ENCODE measurements at places on chromosomes 4 and X.

DNA sequence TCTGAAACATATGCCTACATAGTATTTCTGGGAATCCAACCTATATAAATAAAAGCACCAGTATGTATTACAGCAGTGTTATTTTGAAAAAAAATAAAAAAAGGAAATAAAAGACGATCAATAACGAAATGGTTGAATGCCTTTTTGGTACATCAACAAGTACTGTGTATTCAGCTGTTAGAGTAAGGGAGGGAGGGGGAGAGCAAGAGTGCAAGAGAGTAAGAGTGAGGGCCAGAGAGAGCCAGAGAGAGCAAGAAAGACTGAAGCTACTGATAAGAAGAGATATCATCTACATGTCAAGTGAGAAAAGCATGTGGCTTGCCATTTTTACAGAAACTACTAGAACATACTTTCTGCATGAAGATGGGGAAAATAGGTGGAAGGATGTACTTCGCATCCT lies 1.8 kb downstream of the SPIN4 start:
- no peak for DNase-seq

DNA sequence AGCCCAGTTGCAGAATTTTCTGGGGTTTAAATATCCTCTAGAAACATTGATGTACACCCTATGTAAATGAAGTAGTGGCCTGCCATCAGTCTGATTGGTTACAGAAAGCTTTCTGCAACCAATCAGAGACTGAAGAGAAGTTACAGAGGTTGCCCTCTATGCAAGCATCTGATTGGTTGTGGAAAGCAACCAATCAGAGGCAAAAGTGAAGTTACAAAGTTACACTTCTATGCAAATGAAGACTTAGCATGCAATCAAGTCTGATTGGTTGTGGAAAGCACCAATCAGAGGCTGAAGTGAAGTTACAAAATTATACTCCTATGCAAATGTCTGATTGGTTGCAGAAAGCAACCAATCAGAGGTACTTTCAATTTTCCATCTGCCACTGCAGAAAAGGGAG lies 51.9 kb upstream of the USP9X start:
- no peak for DNase-seq

- DNase-seq, result no peak
Measured at GRCh38 chrX:135395064-135395463, 26.7 kb upstream of the SMIM10L2A start.

DNA sequence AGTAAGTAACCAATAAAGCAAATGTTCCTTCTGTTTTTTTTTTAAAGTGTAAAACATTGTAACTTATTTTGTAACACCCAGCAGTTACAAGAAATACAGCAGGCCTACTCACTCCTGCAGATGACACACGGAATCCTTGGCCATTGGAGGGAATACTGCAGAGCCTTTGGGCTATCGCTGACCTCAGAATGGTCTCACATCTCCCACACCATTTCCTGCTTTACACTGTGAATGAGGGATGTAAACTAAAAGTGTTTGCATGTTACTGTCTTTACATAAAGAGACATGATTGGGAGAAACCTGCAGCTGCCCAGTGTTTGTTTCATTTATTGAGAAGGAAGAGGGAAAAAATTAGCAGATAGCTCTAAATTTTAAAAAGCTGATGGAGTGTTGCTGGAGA lies 64.1 kb downstream of the USP46 start:
- DNase-seq, result no peak

DNA sequence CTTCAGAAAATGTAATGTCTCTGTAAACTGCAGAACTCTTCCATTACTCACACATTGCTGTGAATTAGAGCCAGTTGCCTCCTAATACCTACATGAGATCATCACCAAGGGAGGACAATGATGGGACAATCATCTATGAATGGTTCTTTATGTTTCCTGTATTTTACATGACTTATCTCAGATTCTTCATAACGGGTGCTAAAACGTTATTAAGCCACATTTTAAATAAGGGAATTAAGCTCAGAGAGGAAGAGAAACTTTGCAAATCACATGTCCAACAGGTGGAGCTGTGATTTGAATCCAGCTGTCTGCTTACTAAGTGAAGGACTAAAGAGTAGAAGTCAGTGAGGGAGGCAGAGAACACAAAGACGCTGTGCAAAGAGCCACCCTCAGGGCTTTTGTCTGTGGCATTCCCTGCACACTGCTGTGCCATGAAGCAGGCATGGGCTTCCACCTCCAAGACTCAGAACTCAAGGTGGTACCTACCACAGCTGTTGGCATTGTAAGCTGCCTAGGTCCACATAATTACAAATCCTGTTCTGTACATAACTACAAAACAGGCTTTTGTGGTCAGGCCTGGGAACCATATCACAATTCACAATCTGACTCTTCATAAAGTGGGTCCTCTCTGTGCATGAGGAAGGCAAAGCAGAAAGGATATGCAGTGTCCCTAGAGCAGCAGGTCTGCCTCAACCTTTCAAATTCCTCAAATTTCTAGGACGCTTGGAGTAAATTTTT lies 12.8 kb downstream of the TBC1D9 start:
- no peak for DNase-seq

GRCh38 chr4:1200425-1201035 lies 28.1 kb upstream of the SPON2 start:
- peak; percentile 60 for DNase-seq

DNA sequence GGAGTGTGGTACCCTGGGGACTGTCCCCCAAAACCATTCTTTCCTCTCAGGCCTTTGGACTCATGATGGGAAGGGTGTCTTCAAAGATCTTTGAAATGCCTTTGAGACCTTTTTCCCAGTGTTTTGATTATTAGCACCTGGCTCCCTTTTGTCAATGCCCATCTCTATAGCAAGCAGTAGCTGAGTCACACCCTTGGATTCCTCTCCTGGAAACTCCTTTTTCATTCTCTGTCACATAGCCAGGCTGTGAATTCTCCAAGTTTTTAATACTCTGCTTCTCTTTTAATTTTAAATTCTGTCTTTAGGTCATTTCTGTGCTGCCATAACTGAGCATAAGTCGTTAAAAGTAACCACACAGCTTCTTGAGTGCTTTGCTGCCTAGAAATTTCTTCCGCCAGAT lies 29.7 kb downstream of the IL21 start:
- DNase-seq, result no peak
